Fibroblast of the conjunctiva (primary cell): ENCODE measurements at places on chromosomes 3 and 15.

- peak; percentile 81 for DNase-seq
These were observed at the start of gene ISL2 for GRCh38 chr15:76336254-76337058. ISL2 (plus strand) TSS chr15:76336773; CDS start chr15:76336884, 111 bp downstream.

GRCh38 chr15:62745621-62746225 lies 296.8 kb upstream of the TPM1 start:
- DNase-seq, result no peak

DNA sequence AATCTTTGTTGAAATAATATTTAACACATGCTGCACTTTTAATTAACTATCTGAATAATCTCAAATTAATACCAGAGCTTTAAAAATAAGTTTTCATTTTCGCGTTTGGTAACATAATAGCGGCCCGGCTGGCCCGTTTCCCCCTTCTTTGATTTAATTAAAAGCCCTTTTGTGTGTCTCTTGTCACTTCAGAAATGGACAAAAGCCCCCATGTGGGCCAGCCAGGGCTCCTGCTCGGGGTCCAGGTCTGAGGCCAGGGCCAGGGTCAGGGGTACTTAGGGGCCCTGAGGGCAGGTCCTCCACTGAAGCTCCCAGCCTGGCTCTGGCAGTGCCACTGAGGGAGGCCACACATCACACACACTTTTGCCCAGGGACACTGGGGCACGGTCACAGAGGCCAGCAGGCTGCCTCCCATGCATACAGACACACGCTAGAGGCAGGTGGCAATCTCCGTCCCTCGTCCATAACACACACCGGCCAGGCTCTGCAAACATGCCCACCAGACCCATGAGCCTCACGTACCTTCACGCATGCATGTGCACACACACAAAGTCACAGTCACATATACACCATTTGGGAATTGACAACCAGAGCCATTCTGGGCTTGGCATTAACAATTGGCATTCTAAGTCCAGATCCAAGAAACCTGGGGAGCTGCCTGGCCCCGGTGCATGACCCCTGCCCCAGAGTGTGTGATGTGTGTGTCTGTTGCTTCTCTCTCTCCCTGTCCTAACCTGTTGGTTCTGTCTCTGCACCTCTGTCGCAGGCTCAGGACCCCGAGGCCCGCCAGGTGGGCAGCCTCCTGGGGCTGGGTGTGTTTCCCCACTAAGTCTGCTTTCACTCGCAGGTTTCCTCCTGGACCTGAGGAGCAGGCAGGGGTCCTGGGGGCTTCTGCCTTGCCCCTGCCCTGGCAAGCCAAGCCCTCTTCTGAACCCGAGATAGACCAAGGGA lies 38.5 kb downstream of the DNAJB8 start:
- DNase-seq, result no peak

- DNase-seq, result no peak
These were observed 15.0 kb downstream of the PRR23E start for GRCh38 chr3:127207727-127208482.

DNA sequence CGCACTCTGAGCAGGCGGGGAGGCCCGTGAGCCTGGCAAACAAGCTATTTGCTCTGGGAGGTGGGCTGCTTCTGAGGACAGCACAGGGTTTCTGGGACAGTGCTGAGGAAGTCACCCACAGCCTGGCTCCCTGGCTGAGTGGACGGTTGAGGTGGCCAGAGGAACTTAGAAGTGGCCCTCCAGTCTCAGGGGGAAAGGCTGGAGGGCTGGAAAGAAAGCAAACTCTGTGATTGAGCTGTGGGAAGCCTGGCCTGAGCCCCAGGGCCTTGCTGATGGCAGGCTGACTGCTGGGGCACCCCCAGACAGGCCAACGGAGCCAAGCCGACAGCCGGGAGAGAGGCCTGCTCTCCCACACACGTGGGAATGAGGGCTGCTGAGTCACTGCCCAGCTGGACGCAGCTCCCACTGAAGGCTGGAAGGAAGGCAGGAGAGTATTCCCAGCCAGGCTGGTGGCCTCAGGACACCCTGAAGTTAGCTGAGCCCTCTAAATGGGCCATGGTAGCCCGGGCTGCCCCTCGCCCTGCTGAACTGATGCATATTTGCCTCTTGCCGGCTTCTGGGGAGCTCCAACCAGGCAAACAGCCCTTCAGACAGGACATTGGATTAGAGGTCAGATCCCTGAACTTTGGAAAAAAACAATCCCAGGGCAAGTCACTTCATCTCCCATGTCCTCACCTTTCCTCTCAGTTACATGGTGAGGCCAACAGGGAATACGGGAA lies 98.0 kb upstream of the TLE3 start:
- DNase-seq, result peak; percentile 42

DNA sequence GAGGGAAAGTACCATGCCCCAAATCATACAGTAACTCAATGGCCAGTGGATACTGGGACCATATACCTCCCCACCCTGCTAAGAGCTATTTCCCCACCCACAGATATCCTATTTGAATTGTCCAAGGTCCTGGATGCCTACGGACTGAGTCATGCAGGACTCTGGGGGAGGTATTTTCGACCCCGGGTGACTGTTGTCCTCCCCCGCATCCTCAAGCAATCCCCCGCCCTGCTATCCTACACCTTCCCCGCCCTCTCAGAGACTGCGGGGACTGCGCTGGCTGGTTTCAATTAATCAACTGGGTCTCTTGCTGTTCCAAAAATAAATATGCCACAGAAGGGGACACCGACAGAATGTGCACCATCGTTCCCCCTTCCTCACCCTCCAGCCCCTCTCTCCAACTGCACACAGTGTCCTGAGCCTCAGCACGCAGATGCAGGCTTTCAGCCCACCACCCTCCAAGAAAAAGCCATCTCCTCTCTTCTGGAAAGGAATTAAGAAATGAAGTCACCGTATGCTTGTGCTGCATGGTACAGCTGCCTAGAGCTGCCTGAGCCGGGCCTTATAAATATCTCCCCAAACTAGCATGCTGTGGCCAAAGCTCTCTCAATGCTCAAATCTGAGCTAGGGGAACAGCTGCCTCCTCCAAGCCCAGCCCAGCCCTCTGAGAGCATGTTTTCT lies 8.1 kb downstream of the CAV3 start:
- peak; percentile 34 for DNase-seq

DNA sequence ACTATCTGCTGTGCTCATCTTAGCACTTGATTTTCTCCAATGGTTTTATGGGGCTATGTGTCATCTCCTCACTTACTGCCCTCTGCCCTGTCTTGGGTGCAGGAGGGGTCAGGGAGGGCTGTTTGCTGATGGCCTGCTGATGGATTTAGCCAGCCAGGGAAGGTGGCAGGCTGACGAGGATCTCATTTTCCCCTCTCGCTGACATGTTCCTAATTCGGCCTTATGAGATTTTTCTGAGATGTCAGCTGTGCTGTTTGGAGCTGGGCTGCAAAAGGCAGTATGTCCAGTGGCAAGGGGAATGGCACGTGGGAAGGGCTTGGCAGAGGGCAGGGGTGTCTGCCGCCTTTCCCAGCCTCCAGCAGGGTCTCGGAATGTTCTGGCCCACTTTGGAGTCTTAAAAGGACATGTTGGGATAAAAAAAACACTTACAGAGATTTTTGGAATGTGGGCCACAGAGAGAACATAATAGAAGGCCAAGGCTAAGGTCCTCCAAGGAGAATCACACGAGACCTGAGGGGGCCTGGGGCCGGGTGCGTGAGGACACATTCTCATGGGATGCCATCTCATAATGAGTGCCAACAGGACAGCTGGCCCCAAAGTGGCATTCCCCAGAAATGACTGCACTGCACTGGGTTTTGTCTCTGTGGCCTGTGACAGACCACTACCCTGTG lies 303.8 kb downstream of the TLE3 start:
- no peak for DNase-seq

DNA sequence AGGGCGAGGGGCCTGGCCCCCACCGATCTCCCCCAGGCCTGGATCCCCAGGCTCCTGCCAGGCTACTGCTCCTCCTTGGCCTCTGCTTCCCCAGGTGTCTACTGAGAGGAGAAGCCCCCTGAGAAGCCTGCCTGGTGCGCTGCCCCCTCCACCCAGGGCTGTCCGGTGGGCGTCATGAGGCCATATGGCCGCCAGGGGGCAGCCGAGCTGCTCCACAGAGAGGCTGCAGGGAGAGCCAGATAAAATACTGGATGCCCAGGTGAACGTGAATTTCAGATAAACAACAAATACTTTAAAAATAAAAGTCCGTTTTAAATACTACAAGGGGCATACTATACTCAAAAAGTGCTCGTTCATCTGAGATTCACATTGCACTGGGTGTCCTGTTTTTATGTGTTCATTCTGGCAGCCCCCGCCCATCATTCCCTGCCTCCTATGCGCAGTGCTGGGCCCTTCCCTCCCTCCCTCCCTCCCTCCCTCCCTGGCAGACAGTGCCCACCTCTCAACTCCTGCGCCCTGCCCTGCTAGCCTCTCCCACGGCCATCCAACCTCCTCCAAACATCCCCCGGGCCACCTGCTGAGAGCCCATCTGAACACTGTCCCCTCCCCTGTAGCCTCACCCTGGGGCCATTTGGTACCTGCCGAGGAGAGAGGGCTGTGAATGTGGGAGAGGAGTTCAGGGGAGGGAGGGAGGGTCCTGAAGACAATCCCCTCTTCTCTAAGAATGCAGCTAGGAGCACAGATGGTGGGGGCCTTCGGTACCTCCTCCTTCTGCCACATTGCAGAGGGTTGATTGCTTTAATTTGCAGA lies 29.6 kb downstream of the PSTPIP1 start:
- DNase-seq, result peak; percentile 9

DNA sequence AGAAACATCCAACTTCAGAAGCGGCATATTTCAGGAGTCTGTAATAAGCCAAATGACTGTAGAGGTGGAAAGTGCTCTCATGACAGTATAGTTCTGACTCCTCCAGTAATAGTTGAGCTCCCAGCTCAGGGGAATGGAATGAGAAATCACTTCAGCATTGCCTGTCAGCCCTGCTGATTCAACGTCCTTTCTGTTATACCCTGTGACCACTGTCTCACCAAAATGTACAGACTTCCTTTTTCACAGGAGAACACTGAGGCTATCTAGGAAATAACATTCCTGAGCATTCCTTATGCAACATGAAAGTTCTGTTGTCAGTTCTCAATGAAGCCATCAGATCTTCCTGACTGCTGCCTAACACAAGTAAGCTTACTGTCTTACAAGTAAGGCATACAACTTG lies 284.5 kb upstream of the MME start:
- peak; percentile 22 for DNase-seq

- DNase-seq, result no peak
These were observed 7.5 kb upstream of the UBL7 start for GRCh38 chr15:74468341-74469032.

DNA sequence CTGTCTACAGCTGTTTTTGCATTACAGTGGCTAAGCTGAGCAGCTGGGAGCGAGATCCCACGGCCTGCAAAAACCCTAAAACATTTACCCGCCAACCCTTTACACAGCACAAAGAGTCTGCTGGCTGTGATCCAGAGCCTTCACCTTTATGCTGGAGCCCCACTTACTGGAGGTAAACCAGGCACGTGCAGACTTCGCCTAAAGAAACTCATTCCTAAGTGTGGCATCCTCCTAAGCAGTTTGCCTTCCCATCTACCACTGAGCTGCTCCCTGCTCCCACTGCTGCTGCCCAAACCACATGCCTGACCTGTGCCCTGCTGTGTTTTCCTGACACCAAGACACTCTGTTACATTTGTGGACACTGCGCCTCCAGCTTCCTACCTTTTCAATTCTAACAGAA lies 53.0 kb downstream of the CHSY1 start:
- no peak for DNase-seq

DNA sequence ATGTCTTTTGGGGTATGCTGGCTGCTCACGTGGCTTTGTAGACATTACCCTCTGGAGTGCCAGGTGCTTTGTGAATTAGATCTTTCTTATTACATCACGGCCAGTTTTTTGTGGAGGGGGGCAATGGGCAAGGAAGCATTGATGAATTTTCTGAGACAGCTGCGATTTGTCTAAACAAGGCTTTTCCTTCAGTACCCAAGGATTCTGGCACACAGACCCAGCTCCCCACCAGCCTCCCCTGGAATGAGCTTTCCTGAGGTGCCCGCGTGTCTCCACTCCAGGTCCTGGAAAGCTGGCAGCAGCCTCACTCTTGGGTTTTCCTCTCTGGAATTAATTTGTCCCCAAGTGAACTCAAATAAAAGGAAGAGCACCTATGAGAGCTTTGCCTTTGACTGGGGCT lies 157.6 kb upstream of the CTDSPL start:
- no peak for DNase-seq

GRCh38 chr3:124859025-124859424 lies 28.1 kb downstream of the ITGB5 start:
- no peak for DNase-seq

GRCh38 chr3:41575724-41576123 lies 376.4 kb downstream of the CTNNB1 start:
- no peak for DNase-seq

DNA sequence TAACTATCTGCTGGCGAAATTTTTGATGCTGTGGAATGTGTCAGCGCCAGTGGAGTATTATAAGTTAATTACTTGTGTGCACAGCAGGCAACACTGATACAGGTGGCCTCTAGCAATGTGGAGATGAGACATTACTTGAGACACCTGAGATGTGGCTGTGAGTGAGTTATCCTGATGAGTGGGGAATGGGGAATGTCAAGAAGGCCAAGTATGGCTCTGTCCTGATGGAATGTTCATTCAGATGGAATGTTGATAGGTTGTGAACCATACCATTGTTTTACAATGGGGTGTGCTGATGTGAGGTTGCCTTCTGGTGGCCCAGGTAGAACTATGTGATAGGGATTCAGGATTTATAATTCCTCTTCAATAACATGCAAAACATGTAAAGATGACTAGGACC lies 404.8 kb downstream of the PTPRG start:
- no peak for DNase-seq

DNA sequence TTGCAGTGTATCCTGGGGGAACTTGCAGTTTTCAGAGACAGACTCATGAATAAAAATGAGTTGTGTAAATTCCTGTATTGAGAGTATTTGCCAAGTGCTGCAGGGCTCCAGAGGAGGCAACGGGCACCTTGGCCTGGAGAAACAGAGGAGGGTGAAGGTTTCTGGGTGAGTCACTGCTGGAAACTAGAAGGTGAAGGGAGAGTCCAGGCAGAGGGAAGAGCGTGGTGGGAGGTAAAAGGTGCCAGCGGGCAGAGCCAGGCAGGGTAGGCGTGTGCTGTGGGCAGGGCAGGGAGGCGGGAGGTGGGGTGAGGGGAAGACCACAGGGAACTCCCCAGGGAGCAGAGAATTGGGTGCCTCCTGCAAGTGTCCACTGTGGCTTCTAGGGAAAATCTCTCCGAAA lies 120.8 kb downstream of the SLCO3A1 start:
- DNase-seq, result no peak

- DNase-seq, result peak; percentile 57
These were observed 6.3 kb downstream of the VILL start for GRCh38 chr3:37996785-37997301.

GRCh38 chr15:65309882-65310418 lies 5.5 kb downstream of the RNU5B-1 start:
- DNase-seq, result no peak

- no peak for DNase-seq
These were observed 137.0 kb downstream of the DNAJB8 start for GRCh38 chr3:128329491-128330213.

GRCh38 chr15:75062706-75063105 lies 39.3 kb downstream of the PPCDC start:
- DNase-seq, result no peak

DNA sequence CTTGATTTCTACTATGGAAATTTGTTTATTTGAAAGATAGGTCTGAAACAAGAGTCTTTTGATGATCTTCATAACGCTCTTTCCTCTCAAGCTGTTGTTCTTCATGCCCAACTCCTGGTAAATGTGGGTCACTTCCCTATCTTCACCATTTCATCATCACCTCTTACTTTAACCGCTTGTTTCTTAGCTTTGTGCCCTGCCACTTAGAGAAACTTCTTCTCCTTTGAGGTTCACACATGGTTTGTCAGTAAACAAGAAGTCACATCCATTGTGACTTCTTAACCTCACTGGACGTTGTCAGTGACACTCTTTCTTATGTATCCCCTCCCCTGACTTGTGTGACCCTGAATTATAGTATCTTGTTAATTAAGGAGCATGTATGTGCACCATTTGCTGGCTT lies 16.9 kb upstream of the P2RY13 start:
- DNase-seq, result no peak
